ENCODE measurements at places on chromosomes 5 and 9.

DNA sequence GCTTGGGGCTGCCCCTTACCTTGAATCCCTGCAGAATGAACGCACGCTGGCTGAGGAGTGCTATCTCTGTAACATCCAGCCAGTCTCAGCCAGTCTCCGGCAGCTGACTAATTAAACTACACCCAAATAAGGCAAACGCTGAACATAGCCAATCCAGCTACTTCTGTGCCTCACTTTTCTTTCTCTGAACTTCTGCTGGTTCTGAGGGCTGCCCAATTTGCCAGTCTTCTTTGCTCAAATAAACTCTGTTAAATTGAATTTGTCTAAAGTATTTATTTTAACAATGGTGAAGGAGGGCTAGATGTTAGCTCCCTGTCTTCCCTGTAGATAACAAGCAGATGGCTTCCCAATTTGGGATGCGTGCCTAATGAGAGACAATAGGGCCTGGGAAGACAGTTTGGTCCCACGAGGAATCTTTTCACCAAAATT is 154.0 kb upstream of the NFIL3 start:
- DNase-seq = no peak

- no peak for DNase-seq
Observed at GRCh38 chr5:155295111-155295510, 281.6 kb downstream of the KIF4B start.

DNA sequence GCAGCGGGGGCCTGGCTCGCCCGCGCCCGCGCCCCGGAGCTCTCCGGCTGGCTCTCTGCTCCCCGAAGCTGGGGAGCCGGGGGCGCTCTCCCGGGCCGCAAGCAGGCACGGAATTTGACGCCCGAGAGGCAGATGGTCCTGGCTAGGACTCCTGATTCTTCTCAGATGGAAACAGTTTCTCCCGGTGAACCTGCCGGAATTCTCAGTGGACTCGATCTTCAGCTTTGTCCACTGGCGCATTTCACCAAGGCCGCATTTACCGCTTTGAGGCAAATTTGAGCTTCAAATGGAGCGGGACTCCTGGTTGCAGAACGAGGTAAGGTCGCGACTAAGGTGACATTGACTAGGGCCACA is 305.7 kb upstream of the KCNN2 start:
- DNase-seq = no peak

GRCh38 chr9:125969462-125969861 is 222.3 kb downstream of the PBX3 start:
- DNase-seq = no peak

- no peak for DNase-seq
Observed at GRCh38 chr5:148972974-148973374, 89.9 kb downstream of the SH3TC2 start.
